ENCODE measurements at places on chromosomes 1 and 21.

DNA sequence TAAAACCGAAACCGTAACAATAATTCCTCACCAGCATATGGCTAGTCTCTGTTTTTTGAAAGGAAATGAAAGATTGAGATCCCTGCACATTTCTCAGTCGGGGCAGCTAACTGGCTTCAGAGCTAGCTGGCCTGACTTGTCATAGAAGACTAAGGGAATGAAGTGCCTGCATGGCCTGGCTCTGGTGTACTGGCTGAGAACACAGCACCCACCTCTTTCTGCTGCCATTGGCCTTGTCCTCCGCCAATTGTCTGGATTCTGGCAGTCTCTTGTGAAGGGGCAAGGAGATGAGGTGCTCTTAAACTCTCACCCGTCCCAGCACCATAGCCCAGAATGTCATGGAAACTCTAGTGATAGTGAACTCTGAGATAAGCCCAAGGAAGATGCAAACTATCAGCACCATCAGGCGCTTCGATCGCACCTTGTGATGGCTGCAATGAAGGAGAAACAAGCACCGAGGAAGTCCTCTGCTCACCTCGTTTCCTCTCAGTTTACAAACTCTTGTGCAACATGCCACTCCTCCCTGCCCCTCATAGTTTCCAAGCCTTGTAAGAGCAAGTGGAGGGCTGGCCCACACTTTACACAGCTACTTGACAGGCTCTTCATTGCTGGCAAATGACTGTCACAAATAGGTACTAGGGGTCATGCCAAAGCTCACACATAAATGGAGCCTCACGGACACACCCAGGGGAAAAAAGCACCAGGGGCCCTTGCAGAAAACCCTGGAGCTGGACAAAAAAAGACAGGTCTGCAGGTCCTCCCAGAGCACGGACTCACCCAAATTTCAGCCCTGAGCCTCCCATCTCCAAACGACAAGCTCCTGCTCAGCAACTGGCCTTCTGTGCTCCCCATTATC, 16.4 kb downstream of the INPP5B start:
- DNase-seq = no peak

- no peak for DNase-seq
Observed at GRCh38 chr1:237038211-237038610, 3.8 kb upstream of the RYR2 start.

DNA sequence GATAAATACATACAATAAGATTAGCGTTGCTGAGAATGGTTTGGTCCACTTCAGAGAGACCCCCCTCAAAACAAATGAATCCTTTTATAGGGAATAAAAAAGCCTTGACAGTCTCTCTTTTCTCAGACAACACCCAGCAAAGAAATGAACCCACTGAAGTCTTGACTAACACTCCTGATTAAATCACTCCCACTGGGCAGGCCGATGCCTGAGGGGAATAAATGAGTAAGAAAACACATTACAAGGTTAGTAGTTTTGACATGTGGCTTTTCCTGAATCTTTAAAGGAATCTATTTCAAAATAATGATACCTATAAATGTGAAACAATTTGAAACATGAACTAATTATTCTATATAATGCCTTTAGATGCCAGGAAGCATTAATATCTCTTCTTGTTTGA, 146.9 kb upstream of the POGK start:
- no peak for DNase-seq

DNA sequence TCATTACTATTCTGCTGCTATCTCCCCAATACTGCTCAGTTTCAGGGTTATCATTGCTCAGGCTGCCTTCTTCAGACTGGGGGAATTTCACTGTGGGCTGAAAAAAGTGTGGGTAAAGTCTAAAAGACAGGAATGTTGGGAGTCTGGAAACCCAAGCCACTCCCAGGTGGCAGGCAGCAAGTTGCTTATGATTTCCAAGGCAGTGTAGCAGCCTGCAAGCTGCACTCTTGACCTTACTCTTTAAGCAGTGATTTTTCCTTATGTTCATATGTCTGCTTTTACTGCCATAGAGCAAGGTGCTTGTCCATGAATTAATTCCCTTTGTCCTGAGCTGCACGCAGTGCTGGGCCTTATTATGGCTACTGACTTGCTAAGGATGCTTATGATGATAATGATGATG, 53.1 kb downstream of the PHC2 start:
- no peak for DNase-seq

GRCh38 chr21:23384679-23385078, 2222.6 kb downstream of the MRPL39 start:
- DNase-seq = no peak

DNA sequence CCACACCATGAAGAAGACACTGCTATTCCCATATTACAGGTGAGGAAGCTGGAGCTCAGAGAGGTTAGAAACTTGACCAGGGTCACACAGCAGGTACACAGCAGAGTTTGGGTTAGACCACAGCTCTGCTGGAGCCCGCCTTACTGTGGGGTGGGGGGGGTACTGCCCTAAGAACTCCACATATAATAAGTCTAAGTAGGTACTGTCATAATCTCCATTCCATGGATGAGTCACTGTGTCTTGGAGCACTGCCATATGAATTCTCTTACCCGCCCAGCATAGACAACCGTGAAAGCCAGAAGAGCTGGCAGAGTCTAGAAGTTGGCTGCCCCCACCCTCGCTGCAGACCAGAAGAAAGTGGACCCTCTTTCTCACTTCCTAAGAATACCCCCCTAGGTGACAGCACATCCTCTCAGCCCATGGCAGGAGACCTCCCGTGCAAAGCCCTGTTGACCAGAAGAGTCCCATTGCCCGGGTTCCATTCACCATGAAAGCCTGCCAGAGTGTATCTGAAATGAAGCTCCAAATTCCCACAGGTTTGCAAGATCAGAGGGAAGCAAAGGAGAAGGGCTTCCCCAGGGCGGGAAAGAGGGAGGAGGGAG, 5.2 kb upstream of the PLA2G2D start:
- no peak for DNase-seq

DNA sequence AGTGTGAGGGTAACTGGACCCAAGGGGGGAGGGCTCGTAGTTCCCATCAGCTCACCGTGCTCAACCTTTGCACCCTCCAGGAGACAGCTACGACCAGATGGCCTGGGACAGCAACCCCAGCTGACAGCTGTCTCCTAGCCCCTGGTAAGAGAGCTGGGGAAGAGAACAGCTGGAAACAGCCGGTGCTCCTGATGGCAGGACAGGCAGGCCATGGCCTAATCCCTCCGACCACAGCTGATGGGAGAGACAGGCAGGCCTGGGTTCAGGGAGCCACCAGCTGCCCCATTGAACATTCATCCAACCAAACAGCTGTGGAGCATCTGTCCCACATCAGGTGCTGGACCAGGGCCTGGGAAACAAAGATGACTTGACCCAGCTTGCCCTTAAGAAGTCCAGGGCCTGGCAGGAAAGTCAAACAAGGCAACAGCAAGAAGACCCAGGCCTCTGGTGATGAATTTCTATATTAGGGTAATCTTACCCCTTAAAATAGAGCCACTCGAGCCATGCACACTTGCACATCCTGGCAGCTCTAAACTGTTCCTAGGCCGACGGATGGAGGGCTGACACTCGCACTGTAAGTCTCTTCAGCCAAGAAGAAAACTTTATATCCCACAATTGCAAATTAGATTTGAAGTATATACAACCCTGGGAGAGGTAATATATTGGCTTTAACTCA, 12.2 kb downstream of the OLFML2B start:
- DNase-seq = no peak

DNA sequence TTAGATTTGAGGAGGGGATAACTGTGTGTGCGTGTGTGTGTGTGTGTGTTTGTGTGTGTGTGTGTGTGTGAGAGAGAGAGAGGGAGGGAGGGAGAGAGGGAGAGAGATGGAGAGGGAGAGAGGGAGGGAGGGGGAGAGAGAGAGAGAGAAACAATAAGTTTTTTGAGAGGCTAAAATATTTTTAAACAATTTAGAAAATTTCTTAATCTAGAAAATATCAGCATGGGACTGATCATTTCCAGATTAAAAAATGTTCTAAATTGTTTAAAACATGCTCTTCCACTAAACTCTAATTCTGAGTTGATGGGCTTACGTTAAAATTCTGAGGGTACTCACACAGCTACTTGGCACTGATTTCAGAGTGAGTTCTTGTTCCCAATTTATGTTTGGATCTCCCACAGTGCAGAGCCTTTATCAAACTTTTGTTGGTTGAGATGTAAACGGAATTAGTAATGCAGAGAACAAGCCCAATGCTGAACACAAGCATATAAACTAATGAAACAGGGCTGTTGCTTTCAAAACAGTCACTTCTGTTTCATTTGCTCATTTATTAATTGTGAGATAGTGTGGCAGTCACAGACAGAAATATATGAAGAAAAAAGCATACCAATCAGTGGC, 73.4 kb upstream of the RGS2 start:
- DNase-seq = no peak

DNA sequence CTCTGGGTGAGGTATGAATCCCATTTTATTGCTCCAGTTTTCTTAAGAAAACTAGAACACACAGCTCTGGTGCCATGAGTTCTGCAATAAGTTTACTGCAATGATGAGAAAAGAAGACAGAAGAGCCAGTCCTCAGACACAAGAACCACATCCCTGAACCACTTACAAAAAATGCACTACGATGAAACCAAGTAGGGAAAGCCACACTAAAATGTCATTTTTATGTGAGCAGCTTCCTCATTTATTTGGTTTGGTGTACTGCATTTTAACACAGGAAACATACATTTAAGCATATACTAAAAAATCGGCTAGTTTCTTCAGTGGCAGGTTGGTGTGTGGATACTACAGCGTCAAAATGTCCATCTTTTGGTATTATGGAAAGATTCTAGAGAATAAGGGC, 95.9 kb downstream of the PTPN14 start:
- DNase-seq = no peak

DNA sequence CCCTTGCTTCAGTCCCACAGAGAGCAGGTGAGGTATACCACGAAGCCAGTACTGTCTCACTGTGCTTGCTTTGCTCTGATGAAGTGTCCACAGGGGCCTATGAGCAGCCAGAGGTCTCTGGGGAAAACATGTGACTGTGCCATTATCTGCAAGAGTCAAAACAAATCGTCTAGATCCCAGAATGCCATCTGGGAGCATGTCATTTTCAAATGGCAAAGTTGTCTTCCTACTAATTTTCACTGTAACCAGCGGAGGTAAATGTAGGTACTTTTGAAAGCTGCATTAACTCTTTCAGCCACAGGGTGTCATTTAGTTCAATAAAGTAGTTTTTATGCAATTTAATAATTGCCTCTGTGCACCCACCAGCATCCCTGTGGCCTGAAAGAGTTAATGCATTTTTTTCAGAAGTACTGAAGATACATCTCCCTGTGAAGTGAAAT, 173.6 kb upstream of the SGIP1 start:
- DNase-seq = no peak

DNA sequence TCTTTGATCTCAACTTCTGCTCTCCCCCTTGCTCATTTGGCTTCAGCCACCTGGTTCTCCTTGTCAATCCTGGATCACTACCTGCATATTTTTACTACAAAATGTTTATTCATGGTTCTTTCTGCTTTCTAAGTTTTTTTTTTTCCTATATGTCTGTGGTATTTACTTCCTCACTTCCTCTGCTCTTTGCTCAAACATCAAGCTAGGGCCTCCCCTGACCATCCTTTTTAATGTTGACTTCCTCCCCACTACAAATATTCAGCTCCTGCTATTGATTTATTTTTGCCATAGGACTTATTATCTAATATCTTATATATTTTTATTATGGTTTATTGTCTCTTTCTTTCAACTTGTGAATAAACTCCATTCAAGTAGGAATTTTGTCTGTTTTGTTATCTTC, 14.1 kb upstream of the SLC19A2 start:
- DNase-seq = no peak

DNA sequence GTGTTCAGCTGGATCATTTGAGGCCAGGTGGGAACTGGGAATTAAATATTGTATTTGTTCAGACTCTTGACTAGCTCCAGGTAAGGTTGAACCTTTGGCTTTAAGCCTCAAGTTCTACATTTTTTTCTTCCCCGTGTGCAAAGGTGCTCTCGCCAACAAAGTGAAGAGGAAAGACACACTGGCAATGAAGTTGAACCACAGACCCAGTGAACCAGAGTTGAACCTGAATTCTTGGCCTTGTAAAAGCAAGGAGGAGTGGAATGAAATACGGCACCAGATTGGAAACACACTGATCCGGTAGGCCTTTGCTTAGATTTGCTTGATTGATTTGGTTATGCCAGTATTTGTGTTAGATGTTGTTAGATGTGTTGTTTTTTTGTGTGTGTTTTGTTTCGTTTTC, 25.5 kb upstream of the RCC1 start:
- no peak for DNase-seq

DNA sequence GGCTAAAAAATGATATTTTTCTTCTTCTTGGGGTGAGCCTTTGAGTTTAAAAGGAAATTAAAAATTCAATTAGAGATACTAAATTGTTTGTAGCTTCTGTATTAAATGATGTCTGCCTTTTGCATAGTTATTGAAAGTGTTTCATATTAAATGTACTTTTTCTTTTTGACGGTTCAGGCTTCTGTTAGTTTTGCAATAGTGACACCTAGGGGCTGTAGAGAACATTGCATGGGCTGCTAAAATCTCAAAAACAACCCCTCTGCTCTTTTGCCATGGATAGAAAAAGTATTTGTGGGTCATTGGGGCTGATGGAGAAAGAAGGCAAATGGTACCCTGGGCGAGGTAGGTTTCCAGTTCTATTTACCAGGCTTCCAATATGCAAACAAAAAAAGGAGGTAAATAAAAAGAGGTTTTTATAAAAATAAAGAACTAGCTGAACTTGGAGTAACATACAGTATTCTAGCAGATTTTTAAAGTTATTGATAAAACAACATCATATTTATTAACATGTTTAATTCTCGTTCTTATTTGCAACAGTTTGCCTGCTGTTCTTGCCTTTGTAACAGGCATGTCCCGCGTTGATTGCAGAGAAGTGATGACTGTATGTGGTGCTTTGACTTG, 115.4 kb upstream of the HOOK1 start:
- no peak for DNase-seq

DNA sequence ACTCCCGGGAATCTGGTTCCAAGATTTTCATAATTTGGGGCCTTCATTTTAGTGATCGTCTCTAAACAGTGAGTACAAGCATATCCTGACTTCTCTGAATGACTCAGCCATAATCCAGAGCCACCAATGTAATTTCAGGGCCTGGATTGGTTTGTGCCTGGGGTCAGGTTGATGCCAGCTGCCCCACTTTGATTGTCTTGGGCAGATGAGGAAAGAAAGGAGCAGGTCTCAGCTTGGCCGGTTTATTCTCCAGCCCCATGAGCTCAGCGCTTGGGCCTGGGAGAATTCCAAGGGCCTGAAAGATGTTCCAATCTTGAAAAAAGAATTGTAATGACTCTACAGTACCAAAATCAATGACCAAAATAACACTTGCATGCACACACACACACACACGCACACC, 71.2 kb upstream of the ECE1 start:
- DNase-seq = no peak

Data from Right ventricle myocardium inferior (tissue), 1 donor.